ENCODE measurements at places on chromosomes 12 and 14.

DNA sequence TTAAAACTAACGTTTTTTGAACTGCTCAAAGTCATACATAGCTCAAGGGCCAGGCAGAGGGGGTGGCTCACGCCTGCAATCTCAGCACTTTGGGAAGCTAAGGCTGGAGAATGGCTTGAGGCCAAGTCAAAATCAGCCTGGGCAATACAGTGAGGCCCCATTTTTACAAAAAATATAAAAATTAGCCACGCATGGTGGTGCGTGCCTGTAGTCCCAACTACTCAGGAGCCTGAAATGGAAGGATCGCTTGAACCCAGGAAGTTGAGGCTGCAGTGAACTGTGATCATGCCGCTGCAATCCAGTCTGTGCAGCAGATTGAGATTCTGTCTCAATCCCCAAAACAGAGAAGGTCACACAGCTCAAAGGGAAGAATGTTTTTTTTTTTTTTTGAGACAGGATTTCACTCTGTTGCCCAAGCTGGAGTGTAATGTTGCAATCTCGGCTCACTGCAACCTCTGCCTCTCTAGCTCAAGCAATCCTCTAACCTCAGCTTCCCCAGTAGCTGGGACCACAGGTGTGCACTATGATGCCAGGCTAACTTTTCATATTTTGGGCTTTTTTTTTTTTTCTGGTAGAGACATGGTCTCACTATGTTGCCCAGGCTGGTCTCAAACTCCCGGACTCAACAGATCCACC lies 2.9 kb downstream of the RBM23 start:
- no peak for DNase-seq

DNA sequence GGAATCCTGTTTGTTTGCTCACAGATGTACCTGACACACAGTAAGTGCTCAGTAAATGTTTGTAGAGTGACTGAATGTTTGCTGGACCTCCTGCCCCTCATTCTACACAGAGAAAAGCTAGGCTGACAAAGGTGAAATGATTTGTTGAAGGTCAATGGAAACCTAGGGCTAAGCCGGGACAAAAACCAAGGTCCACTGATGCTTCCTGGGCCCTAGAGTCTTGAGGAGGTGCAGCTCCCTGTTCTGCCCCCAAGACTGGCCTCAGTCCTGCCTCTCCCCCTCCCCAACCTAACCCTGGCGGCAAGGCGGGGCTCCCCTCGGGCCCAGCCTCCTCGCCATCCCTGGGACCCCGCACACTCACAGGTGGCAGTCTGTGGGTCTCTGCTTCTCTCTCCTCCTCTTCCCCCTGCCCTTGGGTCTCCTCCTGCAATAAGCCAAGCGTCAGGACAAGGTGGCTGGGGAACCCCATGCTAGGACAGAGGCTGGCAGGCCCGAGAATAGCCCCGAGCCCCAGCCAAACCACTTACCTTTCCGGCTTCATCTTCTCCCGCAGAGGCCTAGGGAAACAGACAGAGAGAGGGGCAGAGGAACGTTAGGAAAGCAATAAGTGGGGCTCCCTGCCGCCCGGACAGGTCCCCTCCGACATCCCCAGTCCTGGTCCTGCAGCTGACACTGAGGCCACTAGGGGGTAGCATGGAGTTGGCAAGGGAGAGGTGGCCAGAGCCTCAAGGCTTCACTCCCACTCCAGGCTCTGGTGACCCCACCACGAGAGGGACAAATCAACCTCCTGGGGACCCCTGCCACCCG lies 9.3 kb downstream of the PGF start:
- DNase-seq: peak; percentile 76

- DNase-seq: no peak
These were observed 73.8 kb upstream of the RIN3 start for GRCh38 chr14:92439537-92440344.

DNA sequence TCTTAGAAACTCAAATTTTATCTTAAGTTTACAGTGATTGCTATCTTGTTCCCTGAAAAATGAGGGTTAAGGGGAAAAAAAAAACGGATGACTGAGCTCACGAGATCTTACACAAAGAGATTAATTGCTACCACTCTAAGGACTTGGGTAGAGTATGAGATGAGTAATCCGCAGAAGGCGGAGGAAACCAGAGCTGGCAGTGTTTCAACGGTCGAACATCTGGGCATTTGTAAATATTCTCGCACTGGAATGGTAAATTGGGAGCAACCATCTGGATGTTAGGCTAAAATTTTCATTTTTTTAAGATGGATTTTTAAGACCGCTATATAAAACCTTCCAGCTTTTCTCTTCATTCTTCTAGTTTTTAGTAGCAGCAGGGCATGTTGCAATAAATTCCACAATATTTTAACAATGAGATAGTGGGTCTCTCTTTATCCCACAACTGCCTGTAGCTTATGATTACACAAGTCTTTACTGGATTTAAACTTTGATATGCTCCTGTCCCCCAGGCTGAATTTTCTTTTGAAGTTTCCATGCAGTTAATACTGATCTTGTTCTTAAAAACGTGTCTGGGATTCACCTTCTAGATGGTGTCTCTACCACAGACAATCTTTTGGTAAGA lies 1324.1 kb downstream of the AACS start:
- DNase-seq: peak; percentile 19

DNA sequence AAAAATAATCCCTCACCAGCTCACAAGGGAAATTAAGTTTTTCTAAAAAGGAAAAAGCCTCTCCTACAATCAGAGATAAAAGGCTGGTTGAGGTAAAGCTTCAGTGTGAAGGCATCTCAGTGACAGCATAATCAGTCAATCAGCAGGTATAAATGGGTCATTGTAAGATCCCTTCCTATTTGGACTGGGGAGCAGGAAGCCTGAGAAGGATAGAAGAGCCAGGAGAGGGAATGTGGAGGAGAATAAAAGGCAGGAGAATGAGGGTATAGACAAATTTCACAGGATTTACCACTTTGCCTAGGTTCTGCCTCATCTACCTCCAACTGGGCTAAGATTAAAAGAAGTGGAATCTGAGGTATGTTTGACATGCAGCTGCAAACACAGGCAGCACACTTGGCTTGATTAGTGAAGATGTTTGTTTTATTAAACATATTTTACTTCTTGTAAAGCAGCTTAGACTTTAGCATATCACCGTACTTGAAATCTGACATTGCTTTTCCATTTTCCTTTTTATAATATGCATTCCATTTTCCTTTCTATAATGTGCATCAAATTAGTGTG lies 479.1 kb upstream of the USP15 start:
- no peak for DNase-seq

GRCh38 chr12:48349471-48349870 lies 1.2 kb downstream of the ZNF641 start:
- DNase-seq: no peak

DNA sequence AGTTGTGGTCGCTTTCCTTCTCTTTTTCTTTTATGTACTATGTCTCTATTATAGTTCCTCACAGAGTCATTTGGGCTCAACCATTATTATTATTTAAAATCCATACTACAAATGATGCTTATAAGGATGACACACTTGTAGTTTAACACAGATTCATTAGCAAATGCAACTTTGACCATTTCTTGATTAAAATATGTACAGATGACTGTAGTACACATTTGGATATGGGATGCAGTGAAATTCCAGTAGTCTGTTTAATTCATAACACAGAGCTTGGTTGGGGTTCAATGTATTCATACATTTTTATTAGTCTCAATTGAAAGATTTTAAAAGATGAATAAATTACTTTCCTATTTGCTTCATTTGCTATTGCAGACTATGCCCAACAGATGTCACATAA lies 30.0 kb downstream of the SLC38A1 start:
- DNase-seq: no peak

GRCh38 chr12:2354151-2354991 lies 301.6 kb downstream of the CACNA1C start:
- DNase-seq: no peak

DNA sequence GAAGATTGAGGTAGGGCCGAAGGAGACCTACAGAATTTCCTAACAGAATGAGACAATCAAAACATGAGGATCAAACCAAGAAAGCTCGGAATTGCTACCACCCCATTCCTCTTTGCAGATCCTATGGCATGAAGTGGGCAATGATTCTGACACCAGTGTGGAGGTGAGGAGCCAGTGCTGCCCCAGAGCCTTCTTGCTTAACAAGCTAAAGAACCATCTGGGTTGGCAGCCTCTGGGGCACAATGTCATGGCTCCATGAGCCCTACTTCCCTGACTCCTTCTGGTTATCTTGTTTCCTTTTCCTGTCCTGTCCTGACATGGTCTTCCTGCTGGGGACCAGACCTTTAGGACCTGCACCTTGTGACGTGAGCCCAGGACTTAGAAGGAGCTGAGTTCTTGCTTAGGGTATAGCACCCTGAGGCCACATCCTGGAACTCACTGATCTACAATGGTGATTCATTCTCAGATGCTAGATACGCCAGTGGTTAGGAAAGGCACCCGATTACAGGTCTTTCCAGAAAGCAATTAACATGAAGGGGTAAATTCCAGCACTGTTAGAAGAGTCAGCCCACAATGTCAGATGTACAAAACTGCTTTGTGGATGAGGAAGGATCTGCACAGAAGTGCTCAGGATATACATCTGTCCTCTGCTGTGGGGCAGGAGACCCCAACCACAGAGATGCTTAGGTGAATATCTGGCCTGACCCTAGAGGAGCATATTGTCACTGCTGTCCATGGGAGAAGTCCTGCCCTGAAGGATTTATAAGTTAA lies 324.2 kb downstream of the ZFP36L1 start:
- no peak for DNase-seq

GRCh38 chr12:5051334-5051733 lies 7.7 kb downstream of the KCNA5 start:
- no peak for DNase-seq
